ENCODE measurements at places on chromosomes 1 and 21.
A peak's percentile ranks its signal among the peaks of the same experiment; 100 is the strongest.

DNA sequence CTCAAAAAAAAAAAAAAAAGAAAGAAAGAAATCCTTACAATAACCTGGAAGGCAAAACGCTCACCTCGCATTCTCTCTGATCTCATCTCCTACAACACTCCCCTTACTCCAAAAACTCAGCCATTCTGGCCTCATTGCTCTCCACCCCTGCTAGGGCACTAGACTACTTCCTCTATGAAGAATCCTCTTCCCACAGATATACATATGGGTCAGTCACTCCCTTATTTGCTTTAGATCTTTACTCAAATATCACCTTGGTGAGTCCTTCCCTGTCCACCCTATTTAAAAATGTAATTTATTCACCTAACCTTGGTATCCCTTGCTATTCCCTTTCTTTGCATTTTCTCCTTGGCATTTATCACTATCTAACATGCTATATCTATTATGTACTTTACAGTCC, 24.6 kb upstream of the KIF1B start:
- no peak for DNase-seq

DNA sequence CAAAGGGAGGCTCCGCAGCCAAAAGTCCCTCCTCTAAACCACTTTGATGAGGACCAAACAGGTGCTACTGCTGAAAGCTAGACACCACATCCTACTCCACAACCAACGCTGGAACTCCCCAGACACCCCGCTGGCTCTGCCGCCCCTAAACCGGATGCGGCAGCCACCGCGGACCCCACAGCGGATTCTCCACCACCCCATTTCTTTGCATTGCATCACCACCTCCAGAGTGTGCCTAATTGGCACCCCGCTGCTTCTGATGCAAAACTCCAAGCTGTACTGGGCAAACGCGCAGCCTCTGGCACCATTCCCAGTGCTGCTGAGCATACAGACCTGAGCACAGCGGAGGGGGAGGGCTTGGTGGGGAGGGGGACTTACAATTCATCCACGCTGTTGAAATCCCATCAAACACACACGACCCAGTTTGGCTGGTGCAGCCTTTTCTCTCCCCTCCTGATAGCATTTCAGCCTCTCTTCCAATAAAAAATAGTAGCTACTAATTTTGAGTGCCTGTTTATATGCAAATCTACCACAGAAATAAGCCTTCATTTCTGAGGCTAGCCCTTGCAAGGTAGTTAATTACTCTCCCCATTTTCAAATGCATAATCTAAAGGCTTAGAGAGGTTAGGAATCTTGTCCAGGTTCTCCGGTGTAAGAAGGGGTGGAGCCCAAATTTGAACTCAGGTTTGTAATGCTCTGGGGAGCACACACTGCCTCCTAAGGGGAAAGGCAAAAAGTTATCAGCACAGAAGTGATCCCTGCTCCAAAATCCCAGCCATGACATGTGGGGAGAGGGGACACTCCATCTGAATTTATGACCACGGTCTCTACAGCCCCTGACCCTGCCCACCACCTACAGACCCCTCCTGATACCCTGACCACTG, 12.2 kb upstream of the RGS16 start:
- peak; percentile 72 for DNase-seq

DNA sequence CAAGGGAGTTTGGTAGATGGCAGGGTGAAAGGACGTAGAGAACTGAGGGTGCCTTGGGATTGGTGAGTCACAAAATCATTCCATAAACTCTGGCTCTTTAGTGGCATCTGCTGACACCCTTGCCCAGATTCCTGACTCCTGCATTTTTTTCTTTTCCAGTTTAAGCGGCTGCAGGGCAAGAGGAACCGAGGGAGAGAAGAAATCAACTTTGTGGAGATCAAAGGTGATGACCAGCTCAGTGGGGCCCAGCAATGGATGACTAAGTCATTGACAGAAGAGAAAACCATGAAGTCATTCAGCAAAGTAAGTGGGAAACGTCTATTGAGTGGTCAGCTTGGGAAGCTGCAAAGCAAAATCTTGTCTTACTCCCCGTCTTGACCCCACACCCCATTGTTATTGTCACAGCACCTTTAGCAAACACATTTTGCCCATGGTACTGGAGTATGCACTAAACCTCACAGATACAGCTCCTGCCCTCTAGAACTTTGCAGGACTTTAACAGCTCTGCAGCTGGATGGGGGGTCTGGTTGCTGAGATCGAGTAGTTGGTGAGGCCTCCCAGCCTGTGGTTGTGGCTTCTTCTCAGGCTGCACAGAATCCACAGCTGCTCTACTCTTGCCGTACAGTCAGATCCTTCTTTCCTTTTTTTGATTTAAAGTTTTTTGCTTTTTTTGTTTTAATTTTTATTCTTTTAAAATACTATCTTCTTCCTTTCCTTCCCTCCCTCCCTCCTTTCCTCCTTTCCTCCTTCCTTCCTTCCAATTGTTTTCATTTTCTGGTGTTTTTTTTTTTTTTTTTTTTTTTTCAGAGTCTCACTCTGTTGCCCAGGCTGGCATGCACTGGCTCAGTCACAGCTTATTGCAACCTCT, 21.9 kb downstream of the SH2D2A start:
- no peak for DNase-seq

DNA sequence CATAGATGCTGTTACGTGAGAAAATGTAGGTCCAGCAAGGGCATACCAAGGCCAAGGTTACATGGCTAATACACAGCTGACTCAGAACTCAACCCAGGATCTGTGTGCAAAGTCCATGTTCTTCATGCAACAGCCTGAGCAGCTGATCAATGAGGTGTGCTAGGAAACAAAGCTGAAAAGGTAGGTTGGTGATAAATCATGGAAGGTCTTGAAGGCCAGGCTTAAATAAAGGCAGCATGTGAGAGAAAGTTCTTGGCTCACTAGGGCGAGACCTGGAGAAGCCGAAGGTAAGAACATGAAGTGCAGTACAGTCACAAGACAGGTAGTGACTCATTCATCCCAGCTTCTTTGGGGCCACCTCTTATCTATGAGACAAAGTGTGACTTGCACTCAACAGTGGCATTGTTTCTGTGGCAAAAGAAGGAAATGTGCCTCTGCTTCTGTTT, 33.4 kb downstream of the TLR5 start:
- DNase-seq: no peak

- no peak for DNase-seq
Measured at GRCh38 chr21:22981819-22982218, 1983.6 kb downstream of the NCAM2 start.

DNA sequence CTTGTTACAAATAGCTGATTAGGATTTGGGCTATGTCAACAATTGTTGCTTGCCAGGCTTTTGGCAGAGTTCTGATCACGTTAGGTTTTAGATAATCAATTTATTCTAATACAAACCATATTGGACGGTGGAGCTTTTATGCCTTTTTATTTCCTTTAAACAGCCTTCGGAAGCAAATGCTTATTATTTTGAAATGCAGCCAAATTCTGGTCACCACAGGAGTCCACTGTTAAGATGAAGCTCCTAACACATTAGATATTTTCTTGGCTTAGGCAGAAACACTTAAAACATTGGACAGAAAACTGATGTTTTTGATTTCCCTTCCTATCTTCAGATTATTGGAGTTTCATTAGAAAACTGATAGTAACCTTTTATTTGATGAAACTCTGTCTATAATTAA, 82.9 kb downstream of the CENPF start:
- DNase-seq: no peak

DNA sequence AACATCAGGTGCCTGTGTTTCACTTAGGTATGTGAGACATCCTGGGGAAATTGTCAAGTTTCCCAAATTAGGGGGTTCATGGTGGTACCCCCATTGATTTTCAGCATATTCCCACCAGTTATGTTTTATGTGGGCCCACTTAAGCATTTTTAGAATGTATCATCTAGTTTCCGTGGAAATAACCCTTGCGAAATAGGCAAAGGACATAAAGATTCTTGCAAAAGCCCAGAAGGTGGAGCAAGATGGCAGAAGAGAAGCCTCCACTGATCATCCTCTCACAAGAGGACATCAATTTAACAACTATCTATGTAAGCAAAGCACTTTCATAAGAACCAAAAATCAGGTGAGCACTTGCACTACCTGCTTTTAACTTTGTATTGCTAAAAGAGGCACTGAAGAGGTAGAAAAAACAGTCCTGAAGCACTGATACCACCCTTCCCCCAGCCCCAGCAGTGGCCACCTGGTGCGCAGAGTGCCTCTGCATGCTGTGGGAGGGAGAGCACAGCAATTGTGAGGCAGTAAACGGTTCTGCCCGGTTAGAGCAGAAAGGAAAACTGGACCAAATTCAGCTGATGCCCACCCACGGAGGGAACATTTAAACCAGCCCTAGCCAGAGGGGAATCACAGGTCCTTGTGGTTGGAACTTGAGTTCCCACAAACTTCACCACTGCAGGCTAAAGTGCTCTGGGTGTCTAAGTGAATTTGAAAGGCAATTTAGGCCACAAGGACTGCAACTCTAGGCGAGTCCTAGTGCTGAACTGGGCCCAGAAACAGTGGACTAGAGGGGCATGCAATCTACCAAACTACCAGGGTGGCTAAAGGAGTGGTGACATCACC, 23.2 kb downstream of the MCOLN2 start:
- no peak for DNase-seq

GRCh38 chr1:46413596-46413985, 19.5 kb downstream of the FAAH start:
- no peak for DNase-seq

DNA sequence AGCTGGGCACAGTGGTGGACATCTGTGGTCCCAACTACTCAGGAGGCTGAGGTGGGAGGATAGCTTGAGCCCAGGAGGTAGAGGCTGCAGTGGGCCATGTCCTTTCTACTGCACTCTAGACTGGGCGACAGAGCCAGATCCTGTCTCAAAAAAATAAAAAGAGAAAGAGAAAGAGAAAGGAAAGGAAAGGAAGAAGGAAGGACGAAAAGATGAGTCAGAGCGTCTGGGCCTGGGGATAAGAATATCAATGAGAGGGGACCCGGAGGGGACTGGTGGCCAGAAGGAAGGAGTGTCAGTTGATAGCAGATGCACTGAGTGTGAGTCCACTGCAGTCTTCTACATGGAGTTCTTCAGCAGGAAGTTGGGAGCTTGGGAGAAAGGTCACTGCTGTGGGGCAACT, 75.6 kb downstream of the SYT6 start:
- DNase-seq: no peak

- no peak for DNase-seq
Measured at GRCh38 chr1:55696181-55696754, 481.1 kb upstream of the USP24 start.

DNA sequence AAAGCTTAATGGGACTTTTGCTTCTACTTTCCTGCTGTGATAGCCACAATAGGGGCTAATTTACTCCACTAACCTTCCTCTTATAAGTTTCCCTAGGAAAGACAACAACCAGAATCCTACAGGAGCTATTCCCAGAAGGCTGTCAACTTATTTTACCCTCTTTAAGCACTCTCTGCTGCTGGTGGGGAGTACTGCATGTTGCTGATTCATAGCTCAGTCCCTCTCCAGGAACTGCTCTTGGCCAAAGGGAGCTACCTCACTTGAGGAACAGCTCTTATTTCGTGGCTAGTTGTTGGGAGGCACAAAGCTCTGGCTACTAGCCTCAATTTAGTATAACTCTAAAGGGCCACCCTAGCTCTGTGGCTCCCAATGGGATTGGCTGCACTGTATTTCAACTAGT, 37.2 kb downstream of the ADSS2 start:
- no peak for DNase-seq

GRCh38 chr1:214379236-214379970, 98.4 kb downstream of the SMYD2 start:
- DNase-seq: no peak

DNA sequence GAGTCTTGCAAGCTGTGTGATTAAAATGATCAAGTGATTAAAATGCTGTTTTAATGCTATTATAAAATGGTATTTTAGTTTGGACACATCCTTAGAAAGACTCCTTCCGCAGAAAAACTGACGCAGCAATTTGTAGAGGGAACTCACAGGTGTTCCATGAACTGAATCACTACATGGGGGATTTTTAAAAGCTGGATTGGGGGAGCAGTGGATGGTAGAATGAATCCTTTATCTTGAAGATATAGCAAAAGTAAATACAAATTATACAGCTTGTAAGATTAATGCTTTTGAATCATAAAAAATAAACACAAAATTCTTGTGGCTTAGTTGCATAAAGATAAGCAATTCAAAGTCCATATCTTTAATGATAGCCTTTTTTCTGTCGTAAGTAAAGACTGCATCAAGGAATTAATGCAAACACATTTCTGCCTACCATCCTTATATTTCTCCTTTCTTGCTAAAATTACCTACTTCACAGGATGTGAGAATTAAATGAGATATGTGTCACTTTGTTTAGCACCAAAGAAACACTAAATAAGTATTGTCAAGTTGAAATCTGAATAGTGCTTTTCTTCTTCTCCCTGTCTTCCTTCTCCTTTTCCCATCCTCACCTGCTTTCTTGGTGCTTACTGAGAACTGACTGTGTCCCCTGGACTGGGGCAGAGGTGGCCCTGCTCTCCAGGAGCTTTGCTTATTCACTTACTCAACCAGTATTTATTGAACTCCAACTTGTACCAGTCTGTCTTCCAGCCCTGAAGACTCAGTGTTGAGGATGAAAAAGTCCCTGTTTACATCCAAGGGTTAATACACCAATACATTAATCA, 61.5 kb upstream of the F3 start:
- DNase-seq: no peak

- DNase-seq: no peak
Measured at GRCh38 chr1:183019139-183019740, 4.0 kb upstream of the LAMC1 start.

DNA sequence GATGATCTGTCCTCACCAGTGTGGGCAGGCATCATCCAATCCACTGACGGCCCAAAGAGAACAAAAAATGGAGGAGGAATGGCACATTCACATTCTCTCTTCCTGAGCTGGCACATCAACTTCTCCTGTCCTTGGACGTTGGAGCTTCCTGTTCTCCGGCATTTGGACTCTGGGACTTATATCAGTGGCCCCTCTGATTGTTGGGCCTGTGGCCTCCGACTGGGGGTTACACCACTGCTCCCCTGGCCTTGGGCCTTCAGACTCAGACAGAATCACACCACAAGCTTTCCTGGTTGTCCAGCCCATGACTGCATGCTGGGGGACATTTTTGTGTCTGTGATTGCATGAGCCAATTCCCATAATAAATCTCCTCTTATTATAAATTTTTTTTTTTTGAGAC, 20.1 kb downstream of the IFNLR1 start:
- no peak for DNase-seq

DNA sequence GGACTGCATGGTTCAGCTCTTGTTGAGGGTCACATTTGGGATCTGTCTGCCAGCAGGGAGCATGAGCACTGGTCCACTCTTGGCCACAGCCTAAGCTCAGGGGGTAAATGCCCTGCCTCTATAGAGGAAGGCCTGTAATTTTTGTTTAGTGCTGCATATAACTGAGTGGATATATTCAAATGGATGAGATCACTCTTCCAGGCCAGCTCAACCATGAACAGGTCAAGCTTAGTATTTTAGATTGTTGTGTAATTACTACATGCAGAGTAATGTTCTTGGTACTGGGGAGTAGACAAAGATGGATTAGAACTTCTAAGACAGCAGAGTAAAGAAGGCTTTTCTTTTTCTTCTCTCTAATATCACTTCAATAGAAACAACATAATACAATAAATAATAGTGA, 376.9 kb downstream of the GPATCH2 start:
- DNase-seq: no peak

GRCh38 chr1:72606216-72606810, 324.0 kb upstream of the NEGR1 start:
- no peak for DNase-seq
